ENCODE measurements at places on chromosomes 7 and 10.

DNA sequence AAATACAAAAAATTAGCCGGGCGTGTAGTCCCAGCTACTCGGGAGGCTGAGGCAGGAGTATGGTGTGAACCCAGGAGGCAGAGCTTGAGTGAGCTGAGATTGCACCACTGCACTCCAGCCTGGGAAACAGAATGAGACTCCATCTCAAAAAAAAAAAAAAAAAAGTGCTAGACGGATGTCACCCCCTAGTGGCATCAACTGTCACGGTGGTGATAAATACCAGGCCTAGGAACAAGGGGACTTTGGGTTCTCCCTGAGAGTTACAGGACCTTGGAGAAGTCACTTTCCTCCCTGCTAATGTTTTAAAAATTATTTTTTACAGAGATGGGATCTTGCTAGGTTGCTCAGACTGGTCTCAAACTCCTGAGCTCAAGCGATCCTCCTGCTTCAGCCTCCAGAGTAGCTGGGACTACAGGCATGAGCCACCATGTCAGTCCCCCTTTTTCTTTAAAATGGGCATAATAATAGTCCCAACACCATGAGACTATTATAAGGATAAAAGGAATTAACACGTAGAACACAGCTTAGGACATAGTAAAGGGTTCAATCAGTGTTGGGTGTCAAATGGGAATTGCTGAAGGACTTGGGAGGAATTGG lies 2.6 kb upstream of the TMEM130 start:
- DNase-seq, result no peak

GRCh38 chr10:18136073-18136791 lies 4.0 kb upstream of the CACNB2 start:
- DNase-seq, result no peak

DNA sequence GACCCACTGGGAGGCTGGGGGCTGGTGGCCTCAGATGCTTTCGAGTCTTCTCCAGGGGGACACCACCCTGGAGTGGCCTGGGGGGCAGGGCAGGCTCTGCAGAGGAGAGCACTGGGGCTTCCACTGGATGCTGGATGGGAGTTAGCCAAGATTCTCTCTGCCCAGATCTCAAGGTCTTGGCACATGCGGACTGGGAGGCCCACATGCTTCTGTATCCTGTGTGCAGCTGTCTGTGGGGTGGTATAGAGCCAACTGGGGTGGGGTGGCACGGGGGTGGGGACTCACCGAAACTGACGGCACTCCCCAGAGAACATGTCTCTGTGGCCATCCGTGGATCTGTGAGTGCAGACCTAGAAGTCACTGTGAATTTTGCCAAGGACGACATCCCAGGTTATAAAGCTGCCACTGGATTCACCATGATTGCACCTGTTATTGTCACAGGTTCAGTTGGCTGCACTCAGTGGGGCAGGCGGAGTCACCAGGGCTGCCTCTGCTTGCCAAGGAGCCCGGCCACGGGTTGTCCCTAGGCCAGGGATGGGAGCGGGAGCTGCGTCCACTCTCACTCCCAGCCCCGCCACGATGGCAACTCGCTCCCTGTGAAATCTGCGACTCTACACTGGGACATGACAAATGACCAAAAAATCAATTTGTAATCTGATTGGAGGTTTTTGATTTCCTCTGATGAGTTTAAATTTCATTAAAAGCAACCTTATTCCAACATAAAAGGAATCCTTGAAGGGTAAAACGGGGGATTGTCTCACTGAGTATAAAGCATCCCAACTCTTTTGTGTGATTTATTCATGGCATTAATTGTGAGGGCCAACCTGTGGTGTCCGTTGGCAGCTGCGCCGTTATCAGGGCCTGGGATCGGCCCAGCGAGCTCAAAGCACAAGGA lies 131.3 kb downstream of the EBF3 start:
- no peak for DNase-seq

- DNase-seq, result no peak
Measured at GRCh38 chr7:70032649-70033048, 434.4 kb downstream of the AUTS2 start.

All from T-helper 22 cell (primary cell).